Activated CD4-positive, CD25-positive, alpha-beta regulatory T cell treated with anti-CD3 and anti-CD28 coated beads, Interleukin-2, amount 50 U/mL, for 72 hours (primary cell): ENCODE measurements at places on chromosomes 4 and X.

- DNase-seq = no peak
These were observed 208.2 kb upstream of the PSAPL1 start for GRCh38 chr4:7642741-7643458.

DNA sequence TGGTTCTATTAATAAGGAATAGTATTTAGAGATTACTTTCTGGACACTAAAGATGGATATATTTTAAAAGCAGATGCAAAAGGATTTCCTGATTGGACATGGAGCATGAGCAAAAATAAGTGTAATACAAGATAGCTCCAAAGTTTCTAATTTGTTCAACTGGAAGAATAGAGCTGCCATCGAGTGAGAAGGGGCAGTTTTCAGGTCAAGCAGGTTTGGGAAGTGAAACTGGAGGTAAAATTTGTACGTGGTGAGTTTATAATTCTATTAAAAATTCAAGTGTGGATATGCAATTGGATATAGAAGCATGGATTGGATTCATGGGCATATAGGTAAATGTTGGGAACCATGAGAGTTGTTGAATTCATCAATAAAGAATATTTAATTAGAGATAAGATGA, 31.8 kb downstream of the PRDM8 start:
- no peak for DNase-seq

DNA sequence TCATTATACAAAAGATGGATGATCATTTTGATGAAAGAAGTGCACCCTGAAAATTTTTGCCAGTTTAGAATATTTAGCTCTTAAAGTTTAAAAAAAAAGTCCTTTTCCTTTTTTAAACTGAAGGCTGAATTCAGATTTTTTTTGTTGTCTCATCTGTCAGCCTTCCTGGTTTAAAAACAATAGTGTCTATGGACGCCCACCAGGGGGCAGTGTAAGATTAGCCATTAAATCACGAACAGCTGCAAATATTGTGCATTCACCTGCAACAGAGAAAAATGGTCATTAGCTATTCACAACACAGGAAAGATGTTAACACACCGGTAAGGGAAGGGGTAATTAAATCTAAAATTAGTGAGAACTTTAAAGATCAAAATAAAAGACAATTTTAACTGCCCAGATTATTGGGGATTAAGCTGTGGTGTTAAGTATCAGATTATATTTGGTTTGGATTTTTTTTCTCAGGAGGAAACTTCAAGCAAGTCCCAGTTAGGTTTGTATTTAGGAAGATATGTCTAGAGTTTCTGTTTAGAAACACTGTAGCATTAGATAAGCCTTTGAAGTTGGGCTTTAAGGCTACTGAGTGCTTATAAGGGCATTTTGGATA, 4.4 kb upstream of the CXorf38 start:
- DNase-seq = peak; percentile 75

DNA sequence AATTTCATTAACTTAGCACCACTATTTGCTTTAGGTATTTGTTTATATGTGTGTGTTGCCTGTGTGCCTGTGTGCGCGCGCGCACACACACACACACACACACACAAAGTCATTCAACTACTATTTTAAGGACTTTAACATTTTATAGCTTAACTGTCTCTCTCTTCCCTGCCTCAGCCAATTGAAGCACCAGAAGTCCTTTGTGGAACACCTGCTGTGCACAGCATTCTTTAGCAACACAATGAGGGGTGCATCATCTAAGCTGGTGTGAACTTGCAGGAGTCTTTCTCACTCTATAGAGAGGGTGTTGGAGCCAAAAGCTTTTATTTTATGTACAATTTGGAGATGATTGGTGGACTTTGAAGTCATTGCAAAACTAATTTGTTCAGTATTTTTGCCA, 31.3 kb downstream of the SLIT2 start:
- DNase-seq = no peak

- no peak for DNase-seq
These were observed 260.8 kb upstream of the TENM3 start for GRCh38 chr4:181982437-181982836.

DNA sequence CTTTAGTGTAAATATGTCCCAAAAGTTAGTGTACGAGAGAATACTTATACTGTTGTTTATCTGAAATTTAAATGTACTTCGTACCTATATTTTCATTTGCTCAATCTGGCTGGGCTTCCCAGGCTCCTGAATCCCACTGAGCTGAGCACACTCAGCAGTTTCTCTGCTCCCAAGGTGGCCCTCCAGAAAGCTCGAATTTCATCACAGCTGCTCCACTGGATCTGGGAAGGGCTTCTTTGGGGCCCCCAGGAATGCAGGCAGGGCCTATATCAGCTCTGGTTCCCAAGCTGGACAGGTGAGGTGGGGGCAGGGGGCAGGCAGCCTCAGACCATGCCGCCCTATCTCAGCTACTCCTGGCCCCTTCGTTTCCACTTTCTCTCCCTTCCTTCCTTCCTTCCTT, 1.5 kb upstream of the FATE1 start:
- no peak for DNase-seq

DNA sequence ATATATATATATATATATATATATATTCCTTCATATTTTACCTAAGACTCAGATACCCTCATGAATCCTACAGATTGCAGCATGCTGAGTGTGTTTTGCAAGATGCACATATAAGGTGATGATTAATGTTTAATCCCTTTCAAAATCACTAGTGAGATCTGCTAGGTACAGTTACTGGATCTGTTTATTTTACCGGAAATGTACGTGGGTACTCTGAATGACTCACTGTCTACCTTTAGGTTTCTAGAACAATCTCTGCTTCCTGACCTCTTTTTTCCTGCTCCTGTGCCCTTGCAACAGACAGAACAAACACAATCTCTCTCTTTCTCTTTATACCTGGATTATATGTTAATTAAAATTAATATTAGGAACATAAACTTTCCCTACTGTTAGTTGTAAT, 379.6 kb downstream of the FAM133A start:
- DNase-seq = no peak

DNA sequence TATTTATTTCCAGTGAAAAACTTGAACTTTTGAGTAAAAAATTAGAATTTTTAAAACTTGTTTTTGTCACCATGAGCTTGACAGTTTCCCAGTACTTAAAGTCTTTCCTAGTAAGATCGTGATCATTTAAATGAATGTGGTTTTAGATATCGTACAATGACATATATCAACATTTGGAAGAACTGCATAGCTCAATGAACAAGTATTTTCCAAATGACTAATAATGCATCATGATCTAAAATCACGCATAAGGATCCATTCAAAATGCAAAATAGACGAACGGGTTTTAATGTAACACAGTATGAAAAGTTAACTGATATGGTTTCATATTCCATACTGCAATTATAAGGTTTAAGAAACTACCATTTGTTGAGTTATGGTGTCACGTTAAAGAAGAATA, 4.1 kb upstream of the NDNF start:
- no peak for DNase-seq

DNA sequence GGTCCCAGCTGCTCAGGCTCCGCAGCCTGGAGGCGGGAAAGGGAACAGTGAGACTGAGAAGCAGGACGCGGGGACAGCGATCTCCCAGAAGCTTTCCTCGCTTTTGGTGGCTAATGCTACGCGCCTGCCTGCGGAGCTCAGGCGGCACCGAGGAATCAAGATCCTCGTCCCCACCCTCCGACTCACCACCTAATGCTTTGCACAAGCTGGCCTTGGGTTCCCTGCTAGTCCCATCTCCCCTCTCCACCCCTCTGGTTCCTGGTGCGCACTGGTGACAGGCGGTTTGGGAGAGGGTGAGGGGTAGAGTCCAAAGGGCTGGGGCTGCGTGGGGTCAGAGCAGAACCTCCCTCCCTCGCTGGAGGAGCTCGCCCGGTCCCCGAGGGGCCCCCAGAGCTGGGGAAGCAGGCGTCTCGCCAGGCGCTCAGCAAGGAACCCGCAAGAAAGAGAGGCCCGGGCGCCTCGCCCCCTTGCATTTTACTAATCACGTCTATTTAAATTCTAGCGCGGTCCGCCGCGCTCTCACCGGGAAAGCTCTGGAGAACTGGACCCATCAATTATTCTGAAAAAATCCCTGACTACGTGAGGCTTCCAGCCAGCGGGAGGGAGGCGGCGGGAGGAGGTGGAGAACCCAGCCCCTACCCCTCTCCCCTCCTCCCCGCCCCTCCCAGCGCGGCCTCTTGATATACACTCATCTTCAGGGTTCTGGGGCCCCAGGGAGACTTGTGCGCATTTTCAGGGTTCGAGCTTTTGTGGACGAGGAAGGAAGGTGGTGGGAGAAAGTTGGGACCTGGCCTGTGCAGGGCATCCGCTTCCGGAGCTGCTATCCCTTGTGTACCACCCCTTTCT, 9.1 kb downstream of the POU4F2 start:
- DNase-seq = no peak

GRCh38 chrX:8847360-8847759, 46.2 kb upstream of the FAM9A start:
- DNase-seq = no peak

DNA sequence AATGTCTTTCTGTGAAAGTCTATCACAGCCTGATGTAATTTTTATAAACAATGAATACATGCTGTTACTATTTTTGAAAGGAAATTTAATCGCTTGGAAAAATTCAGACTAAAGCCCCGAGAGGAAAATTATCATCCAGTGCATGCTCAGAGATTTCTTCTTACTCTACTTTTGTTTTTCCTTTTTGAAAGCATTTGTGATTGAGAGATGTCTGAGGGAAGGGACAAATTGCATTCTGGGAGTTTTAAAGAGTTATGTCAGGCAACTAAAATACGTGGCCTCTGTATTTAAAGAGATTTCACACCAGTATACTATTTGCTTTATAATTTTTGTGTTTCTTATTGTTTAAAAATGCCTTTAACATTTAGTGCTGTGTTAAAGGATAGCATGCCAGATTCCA, 1.4 kb upstream of the ZFX start:
- no peak for DNase-seq

DNA sequence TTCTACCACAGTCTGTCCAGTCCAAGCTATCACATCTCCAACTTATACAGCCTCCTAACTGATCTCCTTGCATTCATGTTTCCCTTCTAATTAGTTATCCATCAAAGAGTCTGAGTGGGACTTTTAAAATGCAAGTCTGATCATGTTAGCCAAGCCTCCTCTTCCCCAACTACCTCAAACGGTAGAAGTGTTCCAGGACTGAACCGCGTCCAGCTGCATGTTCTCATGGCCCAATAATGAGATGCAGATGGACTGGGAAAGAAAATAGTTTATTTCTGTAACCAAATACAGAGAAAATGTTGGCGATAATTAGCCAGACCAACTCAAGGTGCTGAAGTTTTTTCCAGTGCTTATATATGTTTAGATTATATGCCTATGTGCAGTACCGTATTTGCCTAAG, 46.6 kb upstream of the PPP1R2C start:
- DNase-seq = no peak

- peak; percentile 32 for DNase-seq
These were observed 608 bp downstream of the TAF1 start for GRCh38 chrX:71366674-71367256.

GRCh38 chr4:104848597-104849225, 298.0 kb upstream of the TET2 start:
- DNase-seq = no peak

GRCh38 chrX:141701072-141701471, 2.5 kb upstream of the SPANXD start:
- no peak for DNase-seq

- DNase-seq = no peak
These were observed 54.7 kb upstream of the NPNT start for GRCh38 chr4:105840426-105841174.

DNA sequence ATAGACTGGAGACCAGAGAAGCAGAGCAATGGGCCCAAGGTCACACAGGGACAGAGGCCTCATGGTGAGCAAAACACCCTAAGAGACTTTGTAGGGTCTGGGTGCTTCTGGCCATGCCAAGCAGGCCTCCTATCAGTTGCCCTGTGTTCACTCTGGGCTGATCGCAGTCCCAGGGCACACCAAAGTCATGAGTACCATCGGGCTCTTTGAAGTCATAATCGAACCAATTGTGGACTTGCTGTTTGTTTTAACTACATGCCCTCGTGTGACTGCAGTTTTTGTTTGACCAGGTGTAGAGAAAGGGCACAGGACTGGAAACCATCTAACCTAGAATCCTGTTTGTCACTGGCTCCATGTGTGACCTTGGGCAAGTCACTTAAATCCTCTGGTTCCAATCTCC, 172.5 kb upstream of the CPEB2 start:
- DNase-seq = no peak

GRCh38 chr4:156193106-156193505, 239.4 kb upstream of the CTSO start:
- DNase-seq = no peak

- no peak for DNase-seq
These were observed 1.9 kb upstream of the SEPTIN6 start for GRCh38 chrX:119694601-119695534.

- DNase-seq = no peak
These were observed 224.3 kb upstream of the CTSO start for GRCh38 chr4:156177941-156178340.

- no peak for DNase-seq
These were observed 25.6 kb downstream of the CHM start for GRCh38 chrX:86021652-86022289.

DNA sequence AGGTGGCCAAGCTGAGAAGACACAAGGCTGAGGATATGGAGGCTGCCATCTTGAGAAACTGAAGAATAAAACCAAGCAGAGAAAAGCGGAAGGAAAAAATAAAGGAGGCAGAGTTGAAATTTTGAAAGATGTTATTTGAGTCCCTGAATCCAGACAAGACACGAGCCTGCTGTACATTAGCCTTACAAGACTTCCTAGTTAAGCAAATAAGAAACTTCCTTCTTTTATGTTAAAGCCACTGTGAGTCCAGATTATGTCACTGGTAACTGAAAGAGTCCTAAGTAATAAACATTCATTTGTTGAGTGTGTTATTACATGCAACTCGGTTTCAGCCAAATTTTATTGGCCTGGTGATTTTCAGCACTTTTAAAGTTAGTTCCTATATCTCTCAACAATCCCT, 30.4 kb downstream of the DRD5 start:
- no peak for DNase-seq

DNA sequence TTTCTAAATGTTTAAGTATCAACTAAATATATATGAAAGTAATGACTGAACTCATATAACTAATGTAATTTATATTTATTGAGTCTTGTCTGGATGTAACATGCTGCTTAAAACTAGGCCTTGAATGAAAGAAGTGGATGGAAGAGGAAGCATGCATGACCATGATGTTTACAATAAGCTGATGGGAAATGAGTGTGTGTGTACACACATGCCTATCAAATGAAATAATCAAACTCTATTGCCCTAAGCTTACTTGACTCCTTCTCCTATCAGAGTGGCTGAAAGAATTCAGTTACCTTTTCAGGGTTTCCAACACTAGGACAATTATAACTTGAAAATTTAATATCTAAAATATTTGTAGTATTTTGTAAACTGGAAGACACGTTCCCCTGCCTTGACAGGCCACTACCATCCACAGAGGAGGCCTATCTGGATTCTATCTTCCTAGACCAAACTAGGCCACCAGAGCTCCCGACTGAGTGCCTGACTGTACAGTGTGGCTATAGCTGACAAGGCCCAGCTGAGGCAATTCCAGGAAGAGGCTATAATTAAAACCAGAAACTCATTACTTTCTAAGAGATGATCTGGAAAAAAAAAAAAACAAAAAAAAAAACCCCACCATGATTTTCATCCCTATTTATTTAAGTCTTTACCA, 7.6 kb downstream of the ARSJ start:
- DNase-seq = no peak

- no peak for DNase-seq
These were observed 220.3 kb downstream of the PTTG2 start for GRCh38 chr4:38180456-38180855.

GRCh38 chr4:150582146-150582872, at the start of gene MAB21L2:
TSS of gene MAB21L2 (plus strand) at chr4:150582151. CDS start at chr4:150583030, 879 bp downstream.
- no peak for DNase-seq
